Mesenteric fat pad (tissue), 1 donor: ENCODE measurements at places on chromosomes 6 and 20. TPM values are rescaled to one million over a fixed set of nuclear protein-coding genes. Genes with fewer than 3 reads are reported as not detected.

GRCh38 chr20:63249891-63250290 is 4.4 kb downstream of the NKAIN4 start:
- DNase-seq = no peak

GRCh38 chr20:10939331-10939941 is 265.6 kb upstream of the JAG1 start:
- no peak for DNase-seq

DNA sequence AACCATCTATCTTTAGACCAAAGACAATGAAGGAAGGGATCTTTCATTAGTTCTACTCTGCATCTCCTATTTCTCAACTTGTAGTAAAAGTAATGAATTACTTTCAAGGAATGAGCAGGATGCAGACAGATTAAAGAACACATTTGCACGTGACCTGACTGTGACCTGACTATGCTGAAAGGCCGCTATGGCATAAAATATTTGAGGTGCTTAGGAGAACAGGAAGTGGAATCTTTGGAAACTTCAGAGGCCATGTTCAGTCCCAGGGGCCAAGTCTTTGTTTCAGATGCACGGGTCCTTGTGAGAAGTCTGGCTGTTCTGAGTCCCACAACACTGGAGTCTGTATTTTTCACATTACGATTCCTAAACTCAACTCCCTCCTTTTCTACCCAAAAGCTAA is 41.0 kb downstream of the NINL start:
- no peak for DNase-seq

DNA sequence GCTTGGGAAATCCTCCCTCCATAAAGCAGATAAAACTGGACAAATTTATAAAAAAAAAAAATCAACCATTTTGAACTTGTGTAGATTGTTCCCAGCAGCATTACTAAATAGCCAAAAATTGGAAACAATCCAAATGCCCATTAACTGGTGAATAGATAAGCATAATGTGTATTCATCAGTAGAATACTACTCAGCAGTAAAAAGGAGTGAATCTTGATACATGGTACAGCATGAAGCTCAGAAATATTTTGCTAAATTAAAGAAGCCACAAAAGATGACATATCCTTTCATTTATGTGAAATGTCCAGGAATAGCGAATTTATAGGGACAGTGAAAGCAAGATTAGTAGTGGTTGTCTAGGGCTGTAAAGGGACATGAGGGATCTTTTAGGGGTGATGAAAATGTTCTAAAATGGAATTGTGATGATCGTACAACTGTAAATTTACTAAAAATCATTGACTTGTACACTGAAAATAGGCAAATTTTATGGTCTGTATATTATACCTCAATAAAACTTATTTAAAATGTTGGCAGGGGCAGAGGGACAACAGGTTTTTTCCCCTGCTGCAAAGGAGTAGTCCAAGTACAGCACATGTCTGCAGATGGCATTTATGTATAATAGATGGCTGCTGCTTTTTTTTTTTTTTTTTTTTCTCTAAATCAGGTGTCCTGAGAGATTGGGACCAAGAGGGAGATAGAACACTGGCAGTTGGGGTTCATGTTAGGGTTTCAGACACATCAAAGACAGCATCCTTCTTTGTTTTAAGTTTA is 59.5 kb downstream of the CBFA2T2 start:
- DNase-seq = no peak

GRCh38 chr6:26273673-26274588 is 91.1 kb upstream of the BTN3A2 start:
- DNase-seq = no peak

DNA sequence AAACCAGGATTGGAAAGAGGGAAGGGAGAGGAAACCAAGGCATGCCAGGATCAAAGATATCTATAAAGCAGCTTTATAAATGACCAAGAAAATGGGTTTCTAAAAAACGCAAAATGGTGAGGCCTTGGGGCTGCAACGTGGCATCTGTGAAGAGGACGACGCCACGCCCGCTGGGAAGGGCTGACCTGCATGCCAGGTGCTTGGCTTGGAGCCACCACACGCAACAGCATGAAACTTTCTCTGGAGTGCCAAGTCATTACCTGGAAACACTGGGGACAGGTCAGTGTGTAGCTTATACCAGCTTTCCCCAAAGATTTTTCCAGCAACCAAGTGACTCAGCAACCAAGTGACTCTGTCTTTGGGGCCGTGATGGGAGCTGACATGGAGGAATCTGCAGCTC is 82.5 kb downstream of the POPDC3 start:
- DNase-seq = no peak

GRCh38 chr6:10383331-10384090 is 31.4 kb downstream of the TFAP2A start:
- no peak for DNase-seq

DNA sequence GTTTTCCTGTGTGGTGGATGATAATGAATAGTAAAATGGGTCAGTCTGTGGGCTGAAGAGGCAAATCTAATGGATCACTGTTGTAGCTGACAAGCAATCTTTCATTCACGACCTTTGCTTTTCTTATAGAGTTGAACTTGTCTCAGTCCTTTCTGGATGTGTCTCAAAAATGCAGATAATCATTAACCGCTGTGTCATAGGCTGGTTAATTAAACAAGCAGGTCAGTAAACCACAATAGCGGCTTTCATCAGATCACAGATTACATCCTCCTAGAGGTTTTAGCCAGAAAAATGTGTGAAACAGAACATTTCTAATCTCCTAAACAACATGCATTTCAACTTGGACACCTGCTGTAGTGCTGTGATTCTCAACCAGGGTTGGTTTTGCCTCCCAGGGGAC is 2.5 kb upstream of the METTL24 start:
- no peak for DNase-seq

GRCh38 chr20:50538276-50538675 is 28.1 kb downstream of the PTPN1 start:
- DNase-seq = no peak

DNA sequence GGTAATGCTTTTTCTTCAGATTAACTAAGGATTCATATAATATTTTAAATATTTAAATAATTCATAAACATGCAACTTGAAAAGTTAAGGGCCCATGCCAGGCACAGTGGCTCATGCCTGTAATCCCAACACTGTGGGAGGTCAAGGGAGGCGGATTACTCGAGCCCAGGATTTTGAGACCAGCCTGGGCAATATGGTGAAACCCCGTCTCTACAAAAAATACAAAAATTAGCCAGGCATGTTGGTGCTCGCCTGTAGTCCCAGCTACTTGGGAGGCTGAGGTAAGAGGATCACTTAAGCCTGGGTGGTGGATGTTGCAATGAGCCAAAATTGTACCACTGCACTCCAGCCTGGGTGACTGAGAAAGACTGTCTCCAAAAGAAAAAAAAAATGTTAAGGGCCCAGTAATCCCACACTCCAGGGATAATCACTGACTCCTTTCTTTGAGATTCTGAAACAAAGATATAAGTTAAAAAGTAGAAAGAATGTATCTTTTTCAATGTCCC is 7.9 kb upstream of the RIN2 start:
- DNase-seq = no peak

GRCh38 chr6:147132889-147133288 is 71.3 kb upstream of the STXBP5 start:
- no peak for DNase-seq

- no peak for DNase-seq
These were observed 605 bp downstream of the COX4I2 start for GRCh38 chr20:31638317-31638716.

Gene FAM83C
- not detected for total RNA-seq

Gene NR2E1
- total RNA-seq = not detected

Gene GGTLC1
- not detected for total RNA-seq

GRCh38 chr20:58179432-58180099 is 48.9 kb downstream of the ANKRD60 start:
- DNase-seq = peak; percentile 92
